Gastroesophageal sphincter (tissue), 4 donors: ENCODE measurements at places on chromosomes 6 and 20. TPM values are rescaled to one million over a fixed set of nuclear protein-coding genes. Genes with fewer than 3 reads are reported as not detected.

The C6orf132 gene
- 0.93 TPM for total RNA-seq

The PDYN gene
- total RNA-seq = not detected

The COL20A1 gene
- total RNA-seq = not detected

The GNMT gene
- total RNA-seq = 2.6 TPM

The HLA-E gene
- total RNA-seq = 540 TPM

The PPP1R3G gene
- 2.2 TPM for total RNA-seq

The OPRM1 gene
- total RNA-seq = 0.87 TPM

The RPS6KA2 gene
- 68.9 TPM for total RNA-seq
